NCI-H2107 (cell line): ENCODE measurements at places on chromosomes 2 and 18.

- no peak for DNase-seq
Observed at GRCh38 chr2:241036397-241036963, 38.1 kb downstream of the SNED1 start.

- no peak for DNase-seq
Observed at GRCh38 chr2:21035282-21035973, 8.4 kb downstream of the APOB start.

DNA sequence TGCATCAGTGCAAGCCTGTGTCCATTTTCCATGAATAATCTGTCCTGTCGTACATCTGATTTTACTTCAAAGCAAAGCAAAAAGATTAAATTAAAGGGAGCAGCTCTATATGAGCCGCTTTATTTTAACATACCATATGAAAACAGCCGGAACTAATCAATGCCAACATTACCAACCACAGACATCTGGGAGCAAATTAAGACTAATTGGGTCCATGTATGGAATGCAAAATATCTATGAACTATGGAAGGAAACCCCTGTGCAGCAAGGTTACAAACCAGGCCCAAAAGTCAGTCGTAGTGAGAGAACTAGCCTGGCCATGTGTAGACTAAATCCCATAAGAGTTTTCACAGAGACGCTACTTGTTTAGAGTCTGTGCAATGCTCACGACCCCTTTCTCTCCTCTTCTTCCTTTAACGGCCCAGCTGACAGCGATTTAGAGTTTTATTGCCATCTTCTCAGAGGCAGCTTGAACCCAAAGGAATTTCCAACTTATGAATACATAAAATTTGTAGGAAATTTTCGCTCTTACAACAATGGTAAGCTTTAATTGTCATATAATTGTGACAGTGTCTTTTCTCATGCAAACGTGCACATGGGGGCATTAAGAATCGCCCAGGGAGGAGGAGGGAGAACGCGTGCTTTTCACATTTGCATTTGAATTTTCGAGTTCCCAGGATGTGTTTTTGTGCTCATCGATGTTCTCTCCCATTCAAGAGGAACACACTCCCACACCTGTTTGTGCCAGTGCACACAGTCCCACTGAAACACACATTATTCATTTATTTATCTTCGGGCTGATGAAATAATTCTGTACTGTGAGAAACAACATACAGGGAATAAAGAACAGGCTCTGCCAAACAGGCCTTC is 52.9 kb upstream of the RPL31 start:
- no peak for DNase-seq

GRCh38 chr2:152157253-152157652 is 18.3 kb downstream of the STAM2 start:
- no peak for DNase-seq

GRCh38 chr2:237440819-237441281 is 26.9 kb upstream of the COL6A3 start:
- no peak for DNase-seq

GRCh38 chr2:190860985-190861680 is 19.5 kb upstream of the GLS start:
- DNase-seq, result no peak

GRCh38 chr2:204967199-204967960 is 422.1 kb downstream of the PARD3B start:
- no peak for DNase-seq

DNA sequence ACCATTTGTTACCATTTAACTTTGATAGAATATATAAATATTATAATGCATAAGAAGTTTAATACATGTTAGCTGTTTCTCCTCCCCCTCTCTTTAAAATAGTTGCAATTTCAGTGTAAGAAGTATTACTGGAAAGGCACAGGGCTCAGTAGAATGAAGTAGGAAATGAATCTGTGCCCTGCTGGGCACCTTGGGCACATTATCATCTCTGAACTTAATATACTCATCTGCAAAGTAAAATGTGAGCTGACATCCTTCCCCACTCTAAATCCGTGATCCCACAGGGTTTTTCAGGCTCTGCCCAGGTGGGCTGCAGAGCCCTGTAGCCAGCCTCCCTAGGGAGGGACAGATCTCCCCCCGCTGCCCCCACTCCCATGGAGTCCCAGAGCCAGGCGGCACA is 56.8 kb downstream of the DPP4 start:
- DNase-seq, result no peak

DNA sequence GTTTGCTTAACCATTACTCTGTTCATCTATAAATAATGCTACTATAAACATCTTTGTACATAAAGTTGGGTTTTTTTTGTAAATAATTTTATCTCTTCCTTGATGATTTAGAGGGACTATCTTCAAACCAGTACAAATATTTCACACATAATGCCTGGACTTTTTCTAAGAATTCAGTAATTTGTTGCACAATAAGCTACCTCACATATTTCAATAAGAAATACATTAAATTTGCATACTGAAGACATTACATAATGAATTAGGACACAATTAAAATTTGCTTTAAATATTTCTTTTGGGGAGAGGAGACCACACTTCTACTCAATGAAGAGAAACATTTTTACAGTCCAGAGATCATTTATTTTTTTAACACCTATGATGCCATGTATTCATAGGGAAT is 7.2 kb upstream of the ROCK1 start:
- no peak for DNase-seq

DNA sequence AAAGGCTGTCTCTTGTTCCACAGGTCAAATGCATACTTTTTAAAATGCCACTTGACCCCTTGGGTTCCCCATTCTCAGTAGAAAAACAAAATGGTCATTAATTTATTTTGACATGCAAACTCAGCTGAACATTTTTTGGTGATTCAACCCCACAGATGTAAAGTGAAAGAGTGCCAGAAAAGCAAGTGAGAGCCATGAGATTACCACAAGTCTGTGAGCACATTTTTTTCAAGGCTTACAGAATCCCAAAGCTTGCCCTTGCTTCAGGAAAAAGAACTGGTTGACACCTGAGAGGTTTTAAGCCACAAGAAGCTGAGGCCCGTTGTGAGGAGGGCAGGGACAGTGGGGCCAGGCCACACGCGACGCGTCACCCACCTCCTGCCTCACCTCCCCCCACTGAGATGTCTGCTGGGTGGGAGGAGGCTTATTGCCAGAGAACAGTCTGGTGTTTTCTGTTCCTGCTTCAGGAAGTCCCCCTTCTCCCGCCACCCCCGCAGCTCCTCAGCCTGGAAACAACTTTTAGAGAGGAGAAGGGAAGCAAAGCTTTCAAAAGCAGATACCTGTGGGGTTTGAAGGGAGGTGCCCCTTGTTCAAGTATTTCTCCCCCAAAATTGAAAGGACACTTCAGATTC is 70.4 kb upstream of the CYP1B1 start:
- DNase-seq, result no peak

GRCh38 chr2:48034295-48034694 is 128.0 kb upstream of the FBXO11 start:
- no peak for DNase-seq

DNA sequence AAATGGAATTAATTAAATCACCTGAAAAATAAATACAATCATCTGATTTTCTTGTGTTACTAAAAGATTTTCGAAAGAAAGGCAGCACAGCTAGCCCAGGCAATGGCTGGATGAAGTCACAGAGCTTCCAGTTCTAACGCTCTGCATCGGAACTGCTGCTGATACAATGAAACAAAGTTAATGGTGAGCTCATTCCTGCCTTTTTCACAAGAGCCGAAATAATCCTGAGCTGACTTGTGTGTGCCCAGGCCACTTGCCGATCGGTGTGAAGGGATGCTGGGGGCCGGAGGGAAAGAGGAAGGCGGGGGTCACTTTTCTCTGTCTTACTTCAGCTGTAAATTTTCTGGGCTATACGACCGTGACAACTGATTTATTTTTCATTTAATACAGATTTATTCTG is 149.5 kb downstream of the INO80D start:
- DNase-seq, result no peak

DNA sequence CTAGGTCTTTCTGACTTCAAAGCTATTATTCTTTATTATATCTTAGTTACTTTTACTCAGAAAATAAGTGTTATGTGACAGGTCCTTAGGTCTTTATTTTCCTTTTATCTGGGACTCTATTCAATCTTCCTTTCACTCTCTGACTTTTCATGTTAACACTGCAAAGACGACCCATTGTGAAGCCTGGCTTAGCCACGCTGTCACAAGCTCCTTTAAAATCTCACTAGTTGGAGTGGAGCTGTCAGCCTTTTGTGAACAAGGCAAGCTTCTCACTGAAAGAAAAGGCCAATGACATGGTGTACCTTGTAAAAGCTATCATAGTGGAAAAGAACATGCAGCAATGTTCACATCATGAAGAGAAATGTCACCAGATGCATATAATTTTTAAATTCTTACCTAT is 1130.7 kb upstream of the FAM98A start:
- DNase-seq, result no peak

- DNase-seq, result no peak
Observed at GRCh38 chr18:903701-904100, 970 bp upstream of the ADCYAP1 start.

DNA sequence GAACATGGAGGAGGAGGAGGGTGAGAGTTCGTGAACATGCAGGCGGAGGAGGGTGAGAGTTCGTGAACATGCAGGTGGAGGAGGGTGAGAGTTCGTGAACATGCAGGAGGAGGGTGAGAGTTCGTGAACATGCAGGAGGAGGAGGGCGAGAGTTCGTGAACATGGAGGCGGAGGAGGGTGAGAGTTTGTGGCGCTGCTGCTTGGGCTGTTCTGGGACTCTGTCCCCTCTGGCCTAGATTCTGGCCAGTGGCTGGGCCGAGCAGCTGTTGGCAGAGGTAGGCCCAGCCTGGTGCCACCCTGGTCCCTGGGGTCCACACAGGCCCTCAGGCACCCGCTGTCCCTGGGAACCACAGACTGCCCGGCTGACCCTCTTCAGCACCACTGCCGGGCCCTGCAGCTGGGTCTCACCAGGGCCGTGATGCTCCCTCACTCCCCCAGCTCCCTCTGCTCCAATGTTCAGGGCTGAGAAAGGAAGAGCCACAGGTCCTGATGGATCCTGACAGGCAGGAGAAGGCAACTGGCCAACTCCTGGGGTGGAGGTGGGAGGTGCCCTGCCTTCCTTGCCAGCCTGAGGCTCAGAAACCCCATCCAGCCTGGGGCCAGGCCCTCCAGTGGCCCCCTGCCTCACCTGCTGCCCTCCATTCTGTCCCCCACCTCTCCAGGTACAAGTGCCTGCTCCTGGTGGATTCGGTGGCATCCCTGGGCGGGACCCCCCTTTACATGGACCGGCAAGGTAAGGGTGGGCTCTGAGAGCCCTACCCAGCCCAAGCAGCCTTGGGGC is 3.9 kb downstream of the AGXT start:
- DNase-seq, result no peak

DNA sequence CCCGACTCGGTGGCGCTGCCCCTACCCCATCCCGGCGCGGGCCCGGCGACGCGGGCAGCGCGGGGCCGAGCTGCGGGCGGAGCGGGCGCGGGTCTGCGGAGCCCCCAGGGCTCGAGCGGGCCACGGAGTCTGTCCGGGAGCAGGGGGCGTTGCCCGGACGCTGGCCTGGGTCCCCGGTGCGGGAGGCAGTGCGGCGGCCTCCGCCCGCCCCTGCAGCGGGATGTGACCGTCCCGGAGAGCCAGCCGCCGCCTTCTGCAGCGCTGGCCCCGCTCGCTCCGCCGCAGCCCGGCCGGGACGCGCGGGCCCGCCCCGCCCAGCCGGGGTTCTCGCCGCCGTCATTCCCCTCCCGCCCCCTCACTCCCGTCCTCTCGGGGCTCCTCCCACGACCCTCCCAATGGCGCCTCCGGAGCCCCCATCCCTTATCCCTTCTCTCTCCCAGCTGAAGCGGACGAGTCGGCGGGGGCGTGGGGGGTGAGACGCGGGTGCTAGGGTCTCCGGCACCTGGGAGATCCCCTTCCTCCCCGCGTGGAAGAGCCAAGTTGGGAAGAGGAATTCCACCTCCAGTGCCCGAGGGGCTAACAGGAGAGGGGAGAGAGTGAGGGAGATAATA is at the start of gene FNDC4:
TSS of gene FNDC4 (minus strand) at position 257 of the 611 bp plus-strand sequence. CDS start 521 bp downstream, outside the sequence.
- DNase-seq, result no peak

GRCh38 chr2:218260742-218261422 is at the start of gene GPBAR1:
TSS of gene GPBAR1 (plus strand) at chr2:218261015. CDS start at chr2:218262725, 1,710 bp downstream.
- no peak for DNase-seq

GRCh38 chr2:143474586-143474985 is 345.4 kb downstream of the ARHGAP15 start:
- no peak for DNase-seq

DNA sequence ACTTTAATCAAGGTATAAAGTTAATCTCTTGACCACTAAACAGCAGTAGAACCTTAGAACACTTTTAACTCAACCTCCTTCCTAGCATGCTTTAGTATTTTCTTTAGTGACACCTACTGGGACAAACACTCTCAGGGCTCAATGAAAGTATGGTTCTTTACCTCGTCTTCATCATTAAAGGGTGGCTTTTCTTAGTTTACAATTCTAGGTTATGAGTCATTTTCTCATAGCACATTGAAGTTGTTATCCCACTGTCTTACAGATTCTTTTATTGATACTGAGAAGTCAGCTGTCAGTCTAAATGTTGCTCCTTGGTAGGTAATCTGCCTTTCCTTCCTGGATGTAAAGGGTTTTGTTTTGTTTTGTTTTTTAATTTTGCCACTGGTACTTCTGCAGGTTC is 38.0 kb downstream of the SIGLEC15 start:
- DNase-seq, result no peak

DNA sequence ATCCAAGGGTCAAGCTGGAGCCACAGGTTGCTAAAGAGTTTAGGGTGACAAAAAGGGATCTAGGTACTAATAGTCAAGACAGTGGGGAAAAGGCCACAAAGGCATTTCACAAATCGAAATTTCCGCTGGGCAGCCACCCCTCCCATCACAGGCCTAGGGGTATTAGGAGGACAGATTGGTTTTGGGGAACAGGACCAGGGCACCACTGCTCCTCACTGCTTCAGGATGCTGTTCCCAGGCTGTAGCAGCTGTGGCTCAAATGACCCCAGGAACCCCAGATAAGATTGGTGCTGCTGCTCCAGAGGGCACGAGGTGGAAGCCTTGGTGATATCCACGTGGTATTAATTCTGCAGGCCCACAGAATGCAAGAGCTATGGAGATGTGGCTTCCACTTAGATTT is 22.7 kb downstream of the KLHL23 start:
- DNase-seq, result no peak

- no peak for DNase-seq
Observed at GRCh38 chr18:48318436-48318835, 90.7 kb downstream of the ZBTB7C start.

DNA sequence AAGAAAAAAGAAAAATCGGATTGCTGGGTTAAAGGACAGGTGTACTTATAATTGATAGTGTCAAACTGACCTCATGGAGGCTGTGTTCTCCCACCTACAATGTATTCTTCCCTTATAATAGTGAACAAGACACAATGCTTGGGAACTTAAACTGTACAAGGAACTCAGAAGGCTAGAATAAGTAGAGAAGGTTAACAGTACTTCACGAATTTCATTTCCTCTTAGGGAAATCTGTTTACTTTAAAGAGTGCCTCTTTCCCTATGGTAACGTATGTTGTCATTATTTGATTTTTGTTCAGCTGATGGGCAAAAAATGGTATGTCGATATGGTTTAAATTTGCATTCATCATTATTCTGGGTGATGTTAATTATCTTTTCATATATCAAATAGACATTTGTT is 9.2 kb upstream of the HK2 start:
- DNase-seq, result no peak

- no peak for DNase-seq
Observed at GRCh38 chr18:74241970-74242369, 49.8 kb downstream of the CYB5A start.
